ENCODE measurements at places on chromosomes 3 and 15.

- DNase-seq = no peak
Measured at GRCh38 chr15:42419369-42419768, 60.1 kb downstream of the CAPN3 start.

- no peak for DNase-seq
Measured at GRCh38 chr3:40718209-40718608, 193.4 kb downstream of the ZNF621 start.

- peak; percentile 30 for DNase-seq
Measured at GRCh38 chr3:16059081-16059537, 115.4 kb upstream of the GALNT15 start.

DNA sequence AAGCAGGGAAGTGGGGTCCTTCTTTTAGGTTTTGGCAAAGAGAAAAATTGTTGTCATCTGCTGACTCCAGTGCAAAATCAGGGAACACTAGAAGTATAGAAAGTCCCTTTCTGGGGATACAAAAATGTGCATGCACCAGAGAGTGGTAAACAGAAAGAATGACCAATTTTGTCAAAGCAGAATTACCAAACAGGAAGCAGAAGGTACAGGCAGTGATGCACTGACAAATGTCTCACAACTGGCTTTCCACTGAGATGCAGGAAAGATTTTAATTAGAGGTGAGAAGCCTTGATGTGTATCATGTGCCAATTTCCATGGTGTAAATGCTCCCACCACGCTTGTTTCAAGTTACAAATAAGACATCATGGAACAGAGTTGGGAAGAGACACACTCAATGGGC, 66.0 kb downstream of the TRIM69 start:
- no peak for DNase-seq
